ENCODE measurements at places on chromosomes 12 and 14. TPM values are rescaled to one million over a fixed set of nuclear protein-coding genes. Genes with fewer than 3 reads are reported as not detected.

The RPL6 gene
- total RNA-seq = 1,139 TPM

The WIF1 gene
- total RNA-seq = 0.53 TPM

DNA sequence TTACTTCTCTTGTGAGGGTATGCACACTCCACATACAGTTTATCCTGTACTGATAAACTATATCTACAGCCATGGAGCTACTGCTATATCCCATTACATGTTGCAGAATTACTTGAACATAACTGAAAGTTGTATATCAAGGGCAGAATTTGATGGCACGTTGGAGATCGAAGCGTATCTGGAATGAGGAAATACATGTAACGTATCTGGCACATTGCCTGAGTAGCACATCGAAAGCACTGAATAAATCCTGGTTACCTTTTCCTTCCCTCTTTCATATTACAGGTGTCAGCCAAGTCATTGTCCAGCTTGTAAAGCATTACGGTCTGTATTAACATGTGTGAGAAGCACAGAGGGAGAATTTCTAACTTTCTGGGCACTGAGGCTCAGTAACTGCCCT, 42.1 kb upstream of the LIN7A start:
- no peak for DNase-seq

DNA sequence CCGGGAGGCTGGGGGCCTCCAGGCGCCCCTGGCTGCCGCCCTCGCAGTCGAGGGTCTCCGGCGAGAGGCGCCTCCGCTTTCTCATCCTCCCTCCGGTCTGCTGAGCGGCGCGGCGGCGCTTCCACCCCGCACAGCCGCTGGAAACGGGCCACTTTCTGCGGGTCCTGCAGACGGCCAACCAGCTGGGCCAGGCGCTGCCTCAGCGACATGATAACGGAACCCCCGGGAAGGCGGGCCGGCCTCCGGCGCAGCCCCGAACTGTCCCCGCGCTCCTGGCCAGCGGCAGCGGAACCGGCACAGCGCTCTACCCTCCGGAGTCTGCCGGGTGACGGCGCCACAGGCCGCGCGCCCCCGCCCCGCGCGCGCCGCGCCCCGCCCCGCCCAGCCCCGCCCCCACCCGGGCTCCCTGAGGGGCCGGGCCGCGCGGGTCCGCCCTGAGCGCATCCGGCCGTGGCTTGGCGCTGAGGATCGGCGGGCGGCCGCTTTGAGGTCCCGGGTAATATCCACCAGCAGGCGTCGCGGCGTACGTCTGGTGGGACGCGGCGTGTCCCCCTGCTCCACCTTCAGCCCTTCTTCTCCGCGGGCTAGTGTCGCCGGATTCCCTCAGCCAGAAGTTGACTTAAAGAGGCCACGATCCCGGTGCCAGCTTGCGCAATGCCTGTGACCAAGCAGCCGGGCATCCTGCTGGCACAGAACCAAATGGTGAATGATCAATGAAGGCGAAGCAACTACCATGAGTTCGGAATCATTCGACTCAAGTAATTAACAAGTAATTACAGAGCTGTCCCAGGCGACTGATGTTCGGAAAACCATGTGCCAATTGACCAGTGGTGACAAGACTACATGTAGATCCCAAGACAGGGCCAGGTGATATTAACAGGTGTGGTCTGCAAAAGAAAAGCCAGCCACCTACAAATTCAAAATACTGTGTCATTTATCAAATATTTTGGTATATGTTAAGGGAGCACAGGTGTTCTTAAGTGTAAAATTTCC, at the start of gene SGPP1:
Gene SGPP1, minus strand, starts transcription at position 330 of the 993 bp plus-strand sequence. Its CDS starts 121 bp downstream, at position 209.
- peak; percentile 87 for DNase-seq

DNA sequence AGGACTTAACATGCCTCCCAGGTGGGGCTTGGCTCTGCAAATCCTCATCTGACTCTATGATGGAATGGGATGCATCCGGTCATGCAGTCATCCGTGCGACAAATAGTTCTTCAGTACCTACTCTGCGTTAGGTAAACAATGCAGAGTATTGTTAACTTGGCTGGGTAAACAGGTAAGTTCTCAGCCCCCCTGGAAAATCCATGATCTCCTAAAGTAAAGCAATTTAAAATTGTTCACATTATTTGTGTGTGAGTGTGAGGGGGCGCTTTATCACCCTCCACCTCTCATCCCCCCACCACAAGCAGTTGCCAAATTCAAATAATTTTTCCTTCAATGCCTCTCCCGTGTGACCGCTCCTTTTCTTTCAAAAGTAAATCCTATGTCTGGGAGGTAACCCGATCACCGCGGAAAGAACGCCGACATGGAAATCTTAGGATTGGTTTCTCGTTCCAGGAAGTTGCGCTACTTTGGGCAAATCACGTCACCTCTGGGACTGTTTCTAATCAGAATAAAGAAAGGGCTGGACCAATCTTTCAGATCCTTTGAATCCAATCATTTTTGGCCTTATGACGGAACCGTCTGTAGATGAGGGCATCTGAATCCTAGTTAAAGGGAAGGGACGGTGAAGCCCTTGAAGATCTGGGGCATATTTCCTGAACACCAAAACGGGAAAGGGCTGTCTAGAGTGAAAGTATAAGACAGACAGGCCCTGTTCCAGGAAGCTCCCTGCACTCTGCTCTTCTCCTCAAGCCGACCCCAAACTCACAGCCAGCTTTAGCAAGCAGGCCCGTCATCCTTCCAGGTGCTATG, 44.0 kb upstream of the SINHCAF start:
- DNase-seq = peak; percentile 43

The DEGS2 gene
- total RNA-seq = not detected

- DNase-seq = no peak
Measured at GRCh38 chr14:84288781-84289180, 1241.2 kb upstream of the FLRT2 start.

The ZFP36L1 gene
- 187 TPM for total RNA-seq

The HOTAIR gene
- total RNA-seq = not detected

GRCh38 chr12:41402801-41403200, 214.7 kb downstream of the PDZRN4 start:
- DNase-seq = no peak

DNA sequence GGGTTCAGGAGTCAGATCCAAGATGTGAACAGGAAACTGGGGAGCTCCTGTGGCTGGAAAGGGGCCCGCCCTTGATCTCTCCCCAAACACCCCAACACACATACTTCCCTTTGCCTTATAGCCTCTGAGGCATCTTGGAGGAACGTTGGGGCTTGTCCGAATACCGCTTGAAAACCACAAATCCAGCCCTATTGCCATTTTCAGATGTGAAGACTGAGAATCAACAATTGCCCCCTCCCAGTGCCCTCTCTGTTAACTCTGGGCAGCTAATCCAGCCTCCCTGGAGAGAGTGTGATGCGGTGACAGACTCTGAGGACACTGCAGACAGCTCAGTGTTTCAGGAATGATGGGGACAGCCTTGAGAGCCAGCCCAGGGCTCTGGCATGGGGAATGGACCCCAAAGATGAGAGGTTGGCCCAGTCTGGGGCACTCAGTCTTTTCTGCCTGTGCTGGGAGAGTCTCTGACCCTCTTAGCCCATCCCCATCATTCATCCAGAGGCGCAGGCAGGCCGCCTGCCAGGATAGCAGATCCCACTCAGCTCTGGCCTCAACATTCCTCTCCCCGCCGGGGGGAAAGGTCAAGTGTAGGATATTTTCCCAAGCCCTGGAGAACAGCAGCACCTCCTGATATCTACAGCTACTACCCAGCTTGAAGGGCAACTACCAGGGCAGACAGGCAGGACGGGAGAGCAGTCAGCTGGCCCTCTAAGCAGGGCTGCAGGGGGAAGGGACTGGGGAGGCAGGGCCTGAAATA, 24.6 kb upstream of the LTBP2 start:
- DNase-seq = no peak

DNA sequence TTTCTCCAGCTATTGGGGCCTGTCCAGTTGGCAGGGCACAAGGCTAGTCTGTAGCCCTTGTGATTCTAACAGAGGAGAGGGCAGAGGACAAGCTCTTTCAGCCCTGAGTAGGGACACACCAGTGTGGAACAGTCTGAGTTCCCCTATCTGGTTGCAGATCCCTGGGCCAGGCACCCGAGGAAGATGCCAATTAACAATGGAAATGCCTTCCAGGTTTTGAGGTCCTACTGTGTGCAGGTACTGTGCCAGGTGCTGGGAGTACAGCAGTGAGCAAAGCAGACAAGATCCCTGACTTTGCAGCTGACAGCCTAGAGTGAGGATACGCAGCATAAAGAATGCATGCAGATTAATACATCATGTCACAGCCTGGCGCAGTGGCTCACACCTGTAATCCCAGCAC, 17.1 kb downstream of the DTX1 start:
- no peak for DNase-seq

- no peak for DNase-seq
Measured at GRCh38 chr12:54004841-54005530, 3.8 kb upstream of the HOXC8 start.

DNA sequence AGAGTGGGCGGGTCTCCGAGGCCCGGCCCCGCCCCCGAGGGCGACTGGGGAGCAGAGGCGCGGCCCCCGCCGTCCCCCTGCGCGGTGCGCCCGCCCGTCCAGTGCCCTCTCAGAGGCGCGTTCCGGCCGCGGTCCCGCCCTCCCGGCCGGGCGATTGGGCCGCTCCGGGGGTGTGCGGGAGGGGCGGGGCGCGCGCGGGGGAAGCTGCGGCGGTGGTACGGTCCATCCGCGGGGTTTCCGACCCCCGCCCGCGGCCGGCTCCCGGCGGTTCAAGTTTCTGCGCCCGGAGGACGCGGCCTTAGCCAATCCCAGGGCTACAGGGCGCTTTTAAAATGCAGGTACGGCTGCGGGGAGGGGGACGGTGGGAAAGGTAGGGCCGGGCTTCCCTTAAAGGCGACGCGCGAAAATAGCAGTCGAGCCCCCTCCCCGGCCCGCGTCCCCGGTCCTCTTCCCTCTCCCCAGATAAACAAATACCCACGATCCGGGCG, 315 bp upstream of the CCDC85C start:
- peak; percentile 93 for DNase-seq

DNA sequence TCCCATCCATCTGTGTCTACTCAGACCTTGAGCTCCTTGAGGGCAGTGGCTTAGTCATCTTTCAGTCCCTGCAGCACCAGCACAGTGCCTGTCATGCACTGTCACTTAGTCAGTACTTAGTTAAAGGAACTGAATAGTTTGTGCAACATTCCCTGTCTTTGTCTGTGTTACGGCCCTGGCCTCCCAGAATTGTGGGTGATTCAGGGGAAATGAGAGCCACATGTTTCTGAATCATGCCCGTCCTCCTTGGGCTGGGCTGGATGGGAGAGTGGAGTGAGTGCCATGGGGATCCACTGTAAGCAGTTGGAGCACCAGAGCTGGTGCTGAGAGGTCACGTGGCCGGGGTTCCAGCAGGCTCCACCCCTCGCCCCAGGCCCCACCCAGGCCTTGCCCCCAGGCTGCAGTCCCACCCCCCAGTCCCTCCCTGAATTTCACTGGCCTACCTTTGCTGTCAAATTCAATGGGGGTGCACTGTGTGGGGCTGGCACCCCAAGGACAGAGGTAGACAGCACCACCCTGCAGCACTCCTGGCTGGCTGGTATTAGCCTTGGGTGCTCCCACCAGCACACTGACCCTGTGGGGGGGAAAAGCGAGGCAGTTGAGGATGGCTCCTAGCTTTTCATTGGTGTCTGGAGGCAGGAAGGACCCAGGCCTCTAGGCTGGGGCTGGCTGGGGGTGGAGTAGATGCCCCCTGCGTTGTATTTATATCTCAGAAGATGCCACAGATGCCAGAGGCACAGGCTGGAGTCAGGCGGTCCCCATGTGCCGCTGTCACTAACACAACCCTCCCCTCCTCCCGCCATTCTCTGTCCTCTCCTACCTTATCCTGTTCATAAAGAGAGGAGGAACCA, 7.5 kb downstream of the ITGA5 start:
- DNase-seq = peak; percentile 91

- no peak for DNase-seq
Measured at GRCh38 chr12:55721601-55722213, 1.5 kb downstream of the RDH5 start.

DNA sequence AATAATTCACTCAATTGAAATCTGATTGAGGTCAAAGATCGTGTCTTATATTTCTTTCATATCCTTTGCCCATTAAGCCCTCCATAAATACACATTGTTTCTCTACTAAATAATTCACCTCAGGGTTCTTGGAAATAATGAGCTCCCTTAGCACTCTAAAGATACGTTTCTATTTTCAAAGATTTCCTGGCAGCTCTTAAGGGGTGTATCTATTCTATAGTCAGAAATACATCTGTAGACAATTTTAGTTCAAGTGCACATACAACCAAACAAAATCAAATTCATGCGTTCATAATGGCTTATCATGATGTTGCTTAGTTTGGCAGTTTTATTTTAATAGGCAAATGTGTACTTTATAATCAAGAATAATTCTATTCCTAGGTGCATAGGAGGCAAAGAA, 361.1 kb upstream of the DDHD1 start:
- DNase-seq = no peak

The SYCP3 gene
- not detected for total RNA-seq

The MDGA2 gene
- 0.49 TPM for total RNA-seq

DNA sequence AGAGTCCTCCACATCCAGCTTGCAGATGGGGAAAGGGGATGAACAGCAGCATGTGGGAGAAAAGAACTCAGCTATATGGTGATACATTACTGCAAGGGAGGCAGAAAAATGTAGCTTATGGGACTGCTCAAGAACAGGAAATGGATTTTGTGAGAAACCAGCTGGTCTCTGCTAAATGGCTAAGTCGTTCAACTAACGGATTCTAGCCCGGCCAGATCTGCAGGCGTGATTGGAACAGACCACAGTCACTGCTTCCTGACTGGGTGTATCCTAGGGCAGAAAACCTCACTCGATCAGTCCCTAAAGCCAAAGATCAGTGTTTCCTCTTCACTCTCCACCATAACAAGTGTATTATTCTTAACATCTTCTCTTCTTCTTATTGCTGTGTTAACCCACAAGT, 8.1 kb upstream of the PTGDR start:
- no peak for DNase-seq

- DNase-seq = no peak
Measured at GRCh38 chr14:36176524-36176923, at the start of gene PTCSC3. TSS of gene PTCSC3 (minus strand) at chr14:36176722.

The ESYT1 gene
- total RNA-seq = 156 TPM

- no peak for DNase-seq
Measured at GRCh38 chr14:54919330-54919729, 16.7 kb upstream of the GCH1 start.

DNA sequence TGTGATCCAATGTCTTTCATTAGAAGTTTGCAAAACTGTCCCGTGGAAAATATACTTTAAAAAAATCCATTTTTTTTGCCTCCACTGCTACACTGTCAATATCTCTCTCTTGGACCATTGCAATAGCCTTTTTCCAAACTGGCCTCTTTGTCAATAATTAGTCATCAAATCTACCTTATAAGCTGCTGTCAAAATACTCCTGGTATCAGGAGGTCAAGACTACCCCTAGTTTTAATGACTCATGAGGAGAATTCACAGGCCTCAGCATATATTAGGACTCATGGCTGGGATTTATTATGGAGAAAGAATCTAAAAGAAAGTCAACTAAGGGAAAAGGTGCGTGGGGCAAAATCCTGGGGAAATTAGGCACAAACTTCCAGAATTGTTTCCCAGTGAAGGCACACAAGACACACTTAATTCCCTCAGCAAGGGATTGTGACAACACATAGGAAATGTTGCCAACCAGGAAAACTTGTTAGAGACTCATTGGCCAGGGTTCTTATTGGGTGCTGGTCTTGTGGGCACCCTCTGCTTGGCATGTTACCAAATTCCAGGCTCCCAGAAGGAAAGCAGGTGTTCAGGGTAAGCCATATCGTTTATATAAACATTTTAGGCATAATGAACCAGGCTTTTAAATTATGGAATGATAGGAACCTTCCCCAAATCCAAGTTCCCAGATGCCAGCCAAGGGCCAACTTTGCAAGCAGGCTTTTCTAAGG, 56.1 kb downstream of the TMEM117 start:
- DNase-seq = no peak

The TC2N gene
- total RNA-seq = 10.9 TPM

The SCNN1A gene
- total RNA-seq = 12.7 TPM

The PMEL gene
- total RNA-seq = 1.3 TPM
